ENCODE measurements at places on chromosomes 1 and 21.
A peak's percentile ranks its signal among the peaks of the same experiment; 100 is the strongest.

DNA sequence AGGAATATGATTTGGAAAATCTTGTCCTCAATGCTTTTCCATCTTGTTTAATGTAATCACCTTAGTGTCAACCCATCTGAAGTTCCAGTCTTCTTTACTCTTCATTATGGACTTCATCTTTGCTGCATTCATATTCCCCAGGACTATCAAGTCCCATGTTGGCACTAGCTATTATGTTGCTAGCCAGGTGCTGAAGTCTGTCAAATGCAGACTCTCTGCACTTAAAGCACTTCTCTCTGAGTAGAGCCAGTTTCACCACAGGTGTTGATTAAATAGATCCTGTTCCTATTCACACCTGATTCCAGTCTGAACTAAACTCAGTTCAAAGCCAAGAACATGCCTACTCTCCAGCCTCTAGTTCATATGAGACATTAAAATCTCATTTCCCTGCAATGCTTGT is 75.0 kb upstream of the PKN2 start:
- H3K27me3 ChIP-seq = no peaks in the 10 kb centered on the region
- no peaks in the 10 kb centered on the region for H3K4me1 ChIP-seq
- DNase-seq = no peak
- H3K27ac ChIP-seq = no peak overlapping the region
- H3K36me3 ChIP-seq = no peaks in the 10 kb centered on the region
- H3K4me3 ChIP-seq = no peak overlapping the region

DNA sequence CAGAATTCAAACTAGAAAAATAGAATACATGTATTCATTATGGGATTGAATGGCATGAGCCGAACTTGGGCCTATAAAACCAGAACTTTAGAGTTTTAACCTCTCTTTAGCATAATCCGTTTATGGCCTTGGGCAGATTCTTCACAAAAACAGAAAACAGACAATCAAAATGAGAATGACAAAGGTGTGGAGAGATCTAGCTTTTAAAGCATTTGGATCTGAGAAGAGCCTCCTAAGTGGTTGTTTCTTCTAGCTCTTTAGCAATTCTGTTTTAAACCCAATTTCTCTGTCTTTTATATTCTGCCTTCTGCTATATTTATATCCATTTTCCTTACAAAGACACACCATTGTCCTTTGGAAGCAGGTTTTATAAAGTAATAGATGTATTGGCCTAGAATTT is 160.2 kb downstream of the RPS6KC1 start:
- H3K27me3 ChIP-seq = no peaks in the 10 kb centered on the region
- H3K4me3 ChIP-seq = no peak overlapping the region
- H3K4me1 ChIP-seq = no peaks in the 10 kb centered on the region
- no peak overlapping the region for H3K27ac ChIP-seq
- H3K36me3 ChIP-seq = peaks cover 50% of the 10 kb centered on the region
- DNase-seq = no peak

DNA sequence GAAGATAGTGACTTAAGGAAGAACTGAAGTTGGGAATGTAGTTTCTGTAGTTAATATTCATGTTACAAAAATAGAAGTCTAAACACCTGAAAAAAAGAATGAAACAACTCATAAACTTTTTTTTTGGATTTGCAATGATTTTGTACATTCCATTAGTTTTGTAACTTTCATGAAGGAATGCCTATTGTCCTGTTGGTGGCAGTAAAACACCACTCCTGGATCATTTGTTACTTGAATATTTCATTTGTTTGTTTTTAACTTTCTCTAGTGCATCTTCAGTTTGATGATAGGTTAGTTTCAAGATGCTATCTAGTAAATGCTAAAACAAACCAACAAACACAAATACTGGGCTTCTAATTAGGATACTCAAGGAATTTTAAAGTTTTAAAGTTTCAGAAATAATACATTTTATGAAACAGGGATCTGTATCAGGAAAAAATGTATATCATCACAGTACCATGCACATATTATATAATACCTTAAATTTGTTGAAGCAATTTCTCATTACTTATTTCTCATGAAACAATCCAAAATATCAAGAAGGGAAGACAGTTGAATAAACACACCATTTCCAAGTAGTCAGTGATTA is 229.7 kb upstream of the CACYBP start:
- H3K27me3 ChIP-seq = no peaks in the 10 kb centered on the region
- H3K27ac ChIP-seq = no peak overlapping the region
- H3K4me1 ChIP-seq = peaks cover 4% of the 10 kb centered on the region
- H3K36me3 ChIP-seq = no peaks in the 10 kb centered on the region
- peak; percentile 78 for DNase-seq
- no peak overlapping the region for H3K4me3 ChIP-seq

GRCh38 chr1:59598120-59598440 is 216.7 kb upstream of the HOOK1 start:
- no peak overlapping the region for H3K4me3 ChIP-seq
- peaks cover 7% of the 10 kb centered on the region for H3K4me1 ChIP-seq
- no peaks in the 10 kb centered on the region for H3K27me3 ChIP-seq
- H3K27ac ChIP-seq = no peak overlapping the region
- no peak for DNase-seq
